ENCODE measurements at places on chromosomes 4 and X.

DNA sequence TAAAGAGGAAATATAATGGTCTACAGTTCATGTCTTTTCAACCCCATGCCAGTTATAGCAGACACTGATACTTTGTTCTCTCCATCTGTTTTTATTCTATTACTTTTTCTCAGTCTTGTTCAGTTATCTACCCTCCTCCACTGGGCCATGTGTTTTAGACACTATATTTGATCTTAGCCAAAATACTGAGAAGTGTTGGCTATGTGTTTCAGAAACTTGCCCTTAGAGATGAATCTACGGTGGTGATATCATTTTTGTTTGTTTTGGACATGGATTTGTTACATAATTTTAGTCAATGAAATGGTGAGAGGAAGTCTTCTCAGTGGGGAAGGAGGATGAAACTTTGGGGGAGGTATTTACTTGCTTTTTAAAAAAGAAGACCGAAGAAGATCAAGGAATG lies 211.5 kb upstream of the DDX53 start:
- no peak for DNase-seq

DNA sequence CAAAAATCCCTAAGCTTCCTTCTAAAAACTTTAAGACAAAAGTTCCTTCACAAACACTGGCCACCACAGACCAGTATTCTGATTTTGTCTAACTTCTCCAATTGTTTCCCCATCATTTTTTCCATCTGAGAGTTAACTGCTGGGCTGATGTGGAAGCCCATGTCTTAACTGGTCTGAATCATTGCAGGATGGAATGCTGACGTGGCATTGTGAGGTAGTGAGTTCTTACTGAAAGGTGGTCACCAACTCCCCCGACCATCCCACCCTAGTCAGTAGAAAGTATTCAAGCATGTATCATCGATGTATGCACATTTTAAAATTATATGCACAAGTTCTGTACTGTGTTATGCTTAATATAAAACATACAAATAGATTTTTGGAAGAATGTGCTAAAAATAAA lies 99.1 kb upstream of the SMIM10 start:
- DNase-seq = no peak

GRCh38 chr4:85929961-85930665 lies 429.7 kb downstream of the MAPK10 start:
- DNase-seq = no peak

DNA sequence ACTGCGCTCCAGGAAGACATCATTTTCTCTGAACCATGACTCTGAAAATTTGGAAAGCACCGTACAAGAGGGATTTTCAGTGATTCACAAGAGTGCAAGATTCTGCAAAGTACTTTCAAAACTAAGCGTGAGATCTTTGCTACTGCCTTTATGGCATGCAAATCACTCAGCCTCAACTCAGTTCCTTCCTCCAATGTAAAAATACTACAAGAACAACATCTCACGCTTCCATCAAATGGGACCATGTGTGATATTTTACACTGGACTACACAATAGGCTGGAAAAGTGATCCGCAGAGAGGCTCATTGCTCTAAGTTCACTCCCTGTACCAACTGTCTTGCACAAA lies 674 bp upstream of the IL15 start:
- DNase-seq = no peak

DNA sequence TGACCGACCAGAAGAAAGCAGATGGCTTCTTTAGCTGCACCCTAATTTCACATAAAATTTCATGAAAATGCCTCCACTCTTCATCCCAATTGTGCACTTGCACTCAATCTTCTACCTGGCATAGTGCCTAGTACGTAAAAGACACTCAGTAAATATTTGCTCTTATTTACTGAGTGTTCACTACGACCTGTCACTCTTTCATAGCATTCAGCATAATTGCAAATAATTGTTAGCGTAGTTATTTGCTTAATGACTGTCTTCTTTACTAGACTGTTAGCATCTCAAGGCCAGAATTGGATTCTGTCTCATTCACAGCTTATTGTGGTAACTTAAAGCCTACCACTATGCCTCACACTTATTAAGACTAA lies 130.2 kb downstream of the ENOX2 start:
- no peak for DNase-seq

GRCh38 chrX:133789829-133790228 lies 195.6 kb downstream of the GPC3 start:
- no peak for DNase-seq

Data from activated CD4-positive, CD25-positive, alpha-beta regulatory T cell (primary cell).